ENCODE measurements at places on chromosomes 7 and 10.
A peak's percentile ranks its signal among the peaks of the same experiment; 100 is the strongest.

- ATAC-seq = no peak
Measured at GRCh38 chr7:117600911-117601310, 121.1 kb downstream of the CFTR start.

- peak; percentile 67 for ATAC-seq
Measured at GRCh38 chr7:46486256-46487206, 565.5 kb upstream of the IGFBP3 start.

- ATAC-seq = no peak
Measured at GRCh38 chr7:70360557-70360956, 762.3 kb downstream of the AUTS2 start.

DNA sequence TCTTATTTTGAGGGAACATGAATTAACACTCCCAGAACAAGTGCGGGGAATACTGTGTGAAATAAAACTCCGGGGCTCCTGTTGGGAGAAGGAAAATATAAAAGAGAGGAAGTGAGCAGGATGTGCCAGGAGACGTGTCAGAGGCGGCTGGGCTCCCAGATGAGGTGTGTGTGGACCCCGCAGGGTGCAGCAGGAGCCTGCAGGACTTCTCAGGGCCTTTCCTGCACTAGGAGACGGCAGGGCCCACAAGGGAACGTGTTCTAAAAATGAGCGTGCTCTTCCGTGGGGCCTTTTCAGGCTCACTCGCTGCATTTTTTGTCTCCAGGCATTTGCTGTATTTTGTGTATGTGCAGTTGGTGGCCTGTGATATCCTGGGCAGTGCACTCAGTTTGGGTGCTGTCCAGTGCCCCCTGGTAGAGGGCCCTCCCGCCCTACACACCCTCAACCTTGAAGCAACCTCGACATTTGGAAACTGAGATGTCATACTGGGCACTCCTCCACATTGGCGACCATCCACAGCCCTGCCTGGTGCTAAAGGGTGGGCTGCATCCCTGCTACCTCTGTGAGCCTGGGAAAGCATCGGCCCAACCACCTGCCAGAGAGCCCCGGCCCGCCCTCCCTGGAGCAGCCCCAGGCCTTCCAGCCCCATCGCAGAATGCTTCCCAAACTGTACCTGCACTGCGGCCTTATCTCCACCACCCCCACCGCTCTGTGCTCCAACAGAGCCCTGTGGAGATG, 35.2 kb upstream of the EN2 start:
- ATAC-seq = no peak

GRCh38 chr10:133267293-133267692, 9.4 kb downstream of the ADAM8 start:
- no peak for ATAC-seq

All from SK-N-SH treated with all-trans-retinoic acid at 6 μM for 48 hours (cell line).